ENCODE measurements at places on chromosomes 1 and 21.

DNA sequence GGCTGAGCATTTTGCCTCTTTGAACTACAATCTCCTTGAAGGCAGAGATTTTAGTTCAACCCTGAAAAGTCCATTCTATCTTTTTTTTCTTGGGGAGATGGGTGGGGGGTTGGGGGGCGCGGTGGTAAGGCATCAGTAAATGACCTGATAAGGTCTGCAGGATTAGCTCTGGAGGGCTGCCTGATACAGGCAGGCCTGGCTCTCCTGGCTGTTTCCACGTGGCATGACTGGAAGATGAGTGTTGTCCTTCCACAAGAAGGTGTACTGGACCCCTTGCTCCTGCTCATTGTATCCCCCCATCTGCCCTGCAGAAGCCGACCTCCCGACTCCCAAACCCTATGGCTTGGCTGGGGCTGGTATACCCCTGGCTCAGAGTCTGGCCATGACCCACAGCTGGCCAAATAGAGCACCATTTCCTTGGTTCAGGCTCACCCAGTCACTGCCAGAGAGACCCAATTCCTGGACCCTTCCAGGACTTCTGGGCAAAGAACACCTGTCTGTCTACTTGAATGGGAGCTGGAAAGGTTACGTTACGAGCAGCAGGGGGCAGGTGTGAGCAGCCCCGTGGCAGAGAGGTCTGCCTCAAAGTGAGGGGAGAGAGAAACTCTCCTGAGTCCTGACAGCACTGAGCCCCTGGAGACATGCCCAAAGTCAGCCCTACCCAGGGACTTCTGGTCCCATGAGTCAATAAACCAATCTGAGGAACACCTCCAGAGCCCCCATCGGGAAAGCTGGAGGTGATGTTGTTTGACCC, 17.0 kb downstream of the DHRS3 start:
- peak; percentile 58 for DNase-seq

DNA sequence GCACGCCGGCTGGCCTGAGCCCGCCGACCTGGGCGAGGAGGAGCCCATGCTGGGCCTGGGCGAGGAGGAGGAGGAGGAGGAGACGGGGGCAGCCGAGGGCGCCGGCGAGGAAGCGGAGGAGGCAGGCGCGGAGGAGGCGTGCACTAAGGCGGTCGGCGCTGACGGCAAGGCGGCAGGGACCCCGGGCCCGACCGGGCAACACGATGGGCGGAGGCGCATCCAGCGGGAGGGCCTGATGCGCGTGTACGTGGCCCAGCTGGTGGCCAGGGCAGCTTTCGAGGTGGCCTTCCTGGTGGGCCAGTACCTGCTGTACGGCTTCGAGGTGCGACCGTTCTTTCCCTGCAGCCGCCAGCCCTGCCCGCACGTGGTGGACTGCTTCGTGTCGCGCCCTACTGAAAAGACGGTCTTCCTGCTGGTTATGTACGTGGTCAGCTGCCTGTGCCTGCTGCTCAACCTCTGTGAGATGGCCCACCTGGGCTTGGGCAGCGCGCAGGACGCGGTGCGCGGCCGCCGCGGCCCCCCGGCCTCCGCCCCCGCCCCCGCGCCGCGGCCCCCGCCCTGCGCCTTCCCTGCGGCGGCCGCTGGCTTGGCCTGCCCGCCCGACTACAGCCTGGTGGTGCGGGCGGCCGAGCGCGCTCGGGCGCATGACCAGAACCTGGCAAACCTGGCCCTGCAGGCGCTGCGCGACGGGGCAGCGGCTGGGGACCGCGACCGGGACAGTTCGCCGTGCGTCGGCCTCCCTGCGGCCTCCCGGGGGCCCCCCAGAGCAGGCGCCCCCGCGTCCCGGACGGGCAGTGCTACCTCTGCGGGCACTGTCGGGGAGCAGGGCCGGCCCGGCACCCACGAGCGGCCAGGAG, 7.2 kb upstream of the IBA57 start:
- DNase-seq: no peak

DNA sequence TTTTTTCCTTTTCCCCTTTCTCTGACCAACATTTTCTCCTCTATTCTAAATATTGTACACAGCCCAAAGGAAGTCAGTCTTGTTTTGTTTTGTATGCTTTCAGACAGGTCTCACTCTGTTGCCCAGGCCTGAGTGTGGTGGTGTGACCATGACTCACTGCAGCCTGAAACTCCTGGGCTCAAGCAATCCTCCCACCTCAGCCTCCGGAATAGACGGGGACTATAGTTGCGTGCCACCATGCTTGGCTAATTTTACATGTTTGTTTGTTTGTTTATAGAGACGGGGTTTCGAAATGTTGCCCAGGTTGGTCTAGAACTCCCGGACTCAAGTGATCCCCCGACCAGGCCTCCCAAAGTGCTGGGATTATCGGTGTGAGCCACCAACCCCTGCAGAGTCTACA, 72.8 kb downstream of the NRIP1 start:
- DNase-seq: no peak

- no peak for DNase-seq
These were observed 2.5 kb upstream of the TRIM67 start for GRCh38 chr1:231159202-231159962.

GRCh38 chr1:228369608-228370438, 36.8 kb downstream of the TRIM11 start:
- DNase-seq: no peak

DNA sequence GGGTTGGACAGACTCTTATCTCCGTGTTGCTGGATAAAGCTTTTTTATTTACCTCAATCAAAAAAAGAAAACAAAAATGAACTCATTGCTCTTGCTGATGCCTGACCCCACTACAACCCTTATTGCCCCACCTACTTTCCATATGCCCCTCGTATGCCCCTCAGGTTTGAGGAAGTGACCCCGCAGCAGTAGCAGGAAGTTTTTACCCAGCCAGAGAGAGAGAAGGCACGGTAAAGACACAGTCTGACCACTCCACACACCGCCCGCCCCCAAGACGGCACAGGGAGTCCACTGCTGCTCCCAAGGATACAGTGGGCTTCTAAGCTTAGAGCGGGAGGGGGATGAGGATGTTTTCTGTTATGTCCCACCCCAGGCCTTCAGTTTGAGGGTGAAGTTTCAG, 9.8 kb downstream of the PLEKHO1 start:
- peak; percentile 60 for DNase-seq

DNA sequence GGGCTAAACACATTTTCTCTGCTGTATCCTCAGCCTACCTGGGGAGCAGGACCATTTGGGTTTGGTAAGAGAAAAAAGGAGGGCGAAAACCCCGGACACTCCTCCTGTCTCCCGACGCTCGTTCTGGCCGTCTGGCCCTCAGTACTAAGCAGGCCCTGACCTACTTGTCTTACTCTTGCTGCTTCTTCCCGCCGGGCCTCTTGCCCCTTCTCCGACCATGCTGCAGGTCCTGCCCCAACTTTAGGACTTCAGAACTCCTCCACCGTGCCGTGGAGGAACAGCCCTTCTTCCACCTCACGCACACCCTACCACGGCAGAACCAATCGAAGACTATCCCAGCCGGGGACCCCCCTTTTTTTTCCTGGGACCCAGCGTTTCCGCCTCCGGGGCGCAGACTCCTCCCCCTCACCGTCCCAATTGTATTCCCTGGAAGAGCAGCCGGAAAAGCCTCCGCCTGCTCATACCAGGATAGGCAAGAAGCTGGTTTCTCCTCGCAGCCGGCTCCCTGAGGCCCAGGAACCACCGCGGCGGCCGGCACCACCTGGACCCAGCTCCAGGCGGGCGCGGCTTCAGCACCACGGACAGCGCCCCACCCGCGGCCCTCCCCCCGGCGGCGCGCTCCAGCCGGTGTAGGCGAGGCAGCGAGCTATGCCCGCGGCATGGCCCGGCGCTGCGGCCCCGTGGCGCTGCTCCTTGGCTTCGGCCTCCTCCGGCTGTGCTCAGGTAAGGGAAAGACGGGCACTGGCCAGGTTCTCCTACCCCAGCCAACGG, at the start of gene CHRNB2:
TSS of gene CHRNB2 (plus strand) at position 393 of the 771 bp plus-strand sequence. CDS start at position 660, 267 bp downstream.
- peak; percentile 41 for DNase-seq

- peak; percentile 34 for DNase-seq
These were observed 9.1 kb downstream of the TTC22 start for GRCh38 chr1:54791880-54792522.

DNA sequence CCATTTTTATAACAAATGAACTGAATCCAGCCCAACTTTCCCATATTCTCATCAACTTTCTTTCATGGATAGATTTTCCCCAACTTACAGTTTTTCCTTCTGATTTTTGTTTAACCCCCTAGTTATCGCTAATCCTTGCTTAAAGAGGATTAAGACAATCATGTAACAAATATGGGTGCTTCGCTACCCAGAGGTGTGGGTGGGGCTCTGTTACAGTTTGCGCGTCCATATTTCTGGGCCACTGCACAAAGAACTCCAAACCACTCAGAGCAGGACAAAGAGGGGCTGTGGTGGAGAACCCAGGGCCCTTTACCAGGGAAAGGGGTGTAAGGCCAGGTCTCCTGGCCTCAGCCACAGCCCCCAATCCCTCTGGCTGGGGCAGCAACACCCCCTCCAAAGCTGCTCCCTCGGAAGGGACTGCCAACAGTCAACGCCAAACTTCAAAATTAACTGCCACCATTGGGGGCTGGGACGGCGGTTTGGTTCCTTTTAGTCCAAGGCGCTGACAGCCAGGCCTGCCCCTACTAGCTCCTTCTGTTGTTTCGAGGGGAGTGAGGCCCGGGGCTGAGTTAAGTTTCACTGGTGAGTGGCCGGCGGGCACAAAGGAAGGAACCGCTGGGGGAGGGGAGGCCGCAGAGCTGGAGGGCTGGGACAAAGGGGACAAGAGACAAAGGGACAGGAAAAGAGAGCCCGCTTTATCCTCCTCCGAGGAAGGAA, 27.9 kb downstream of the SSBP3 start:
- DNase-seq: no peak

- no peak for DNase-seq
These were observed 12.8 kb downstream of the HEYL start for GRCh38 chr1:39626646-39627045.

DNA sequence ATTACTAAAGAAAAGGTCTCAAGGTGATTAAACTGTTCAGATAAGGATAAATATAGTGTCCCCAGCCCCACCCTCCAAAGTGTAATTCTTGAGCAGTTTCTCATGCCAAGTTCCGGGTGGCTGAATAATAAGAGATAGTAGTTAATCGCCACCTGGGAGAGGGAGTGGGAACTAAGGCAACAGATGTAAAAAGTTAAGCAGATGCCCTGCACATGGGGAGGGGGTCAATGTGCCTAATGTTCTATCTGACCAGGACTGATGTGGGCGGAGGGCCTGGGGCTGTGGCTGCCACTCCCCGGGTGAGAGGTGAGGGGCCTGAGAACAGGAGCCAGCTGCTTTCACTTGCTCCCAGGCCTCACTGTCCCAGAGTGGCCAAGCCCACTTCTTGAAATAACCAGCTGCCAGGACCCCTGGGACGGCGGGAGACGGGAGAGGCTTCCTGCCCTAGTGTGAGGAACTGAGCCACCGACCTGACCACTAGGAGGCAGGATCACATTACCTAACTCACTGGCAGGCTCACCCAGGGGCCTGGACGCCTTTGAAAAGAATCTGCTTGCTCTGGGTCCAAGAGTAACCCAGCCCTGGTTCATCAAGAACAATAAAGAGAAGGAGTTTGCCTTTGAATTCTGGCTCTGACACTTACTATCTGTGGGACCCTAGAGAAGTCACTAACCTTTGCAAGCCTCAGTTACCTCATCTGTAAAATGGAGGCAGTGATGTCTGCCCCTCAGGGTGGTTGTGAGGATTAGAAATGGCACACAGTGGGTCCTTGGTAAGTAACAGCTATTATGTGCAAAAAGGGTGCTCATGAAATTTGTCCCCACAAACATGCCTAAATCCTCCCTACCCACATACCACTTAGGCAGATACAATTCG, 179.2 kb downstream of the ATG4C start:
- DNase-seq: no peak

DNA sequence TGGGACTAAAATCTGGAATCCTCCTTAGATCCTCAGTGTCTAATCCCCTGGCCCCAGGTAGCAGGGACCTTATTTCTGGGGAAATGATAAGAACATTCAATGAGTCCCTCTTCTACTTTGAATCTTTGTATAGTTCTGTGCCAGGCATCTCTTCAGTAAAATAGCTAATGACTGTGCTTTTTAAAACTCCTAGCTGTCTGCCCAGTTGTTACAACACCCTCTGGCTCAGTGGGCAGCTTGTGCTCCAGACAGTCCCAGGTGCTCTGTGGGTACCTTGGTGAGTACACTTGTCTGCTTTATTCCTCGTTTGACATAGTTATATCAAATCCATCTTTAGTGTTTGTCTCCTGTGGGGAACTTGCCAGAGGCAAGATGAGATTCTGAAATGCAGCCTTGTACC, 18.0 kb downstream of the TGFB2 start:
- no peak for DNase-seq

DNA sequence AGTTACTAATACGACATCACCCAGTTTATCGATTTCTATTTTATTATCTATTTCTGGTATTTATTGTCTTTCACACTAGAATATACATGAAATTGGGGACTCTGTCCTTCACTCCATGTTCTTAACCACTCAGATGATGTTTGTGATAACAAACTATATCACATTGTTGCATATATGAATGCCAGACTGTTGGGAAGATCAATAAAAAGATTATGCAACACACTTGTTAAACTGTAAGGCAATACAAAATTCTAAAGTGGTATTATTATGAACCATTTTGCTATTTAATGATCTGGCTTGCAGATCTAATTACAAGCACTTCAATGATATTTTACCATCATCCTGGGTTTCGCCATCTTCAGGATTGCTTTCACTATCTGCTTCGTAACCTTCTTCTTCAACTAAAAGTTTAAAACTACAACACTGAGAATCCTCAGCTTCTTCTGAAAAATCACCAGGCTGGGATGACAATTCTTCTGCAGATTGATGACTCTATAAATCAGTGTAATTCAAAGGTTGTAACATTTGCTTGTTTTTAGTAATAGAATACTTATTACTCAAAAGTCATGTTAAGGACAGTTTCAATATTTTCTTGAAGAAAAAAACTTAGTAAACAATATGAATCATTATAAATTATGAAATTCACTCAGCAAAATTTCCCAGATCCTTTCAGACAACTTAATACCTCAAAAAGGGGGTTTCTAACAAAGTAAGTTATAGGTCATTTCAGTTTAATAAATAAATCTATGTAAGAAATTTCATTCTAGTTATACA, 63.9 kb downstream of the LYST start:
- no peak for DNase-seq

DNA sequence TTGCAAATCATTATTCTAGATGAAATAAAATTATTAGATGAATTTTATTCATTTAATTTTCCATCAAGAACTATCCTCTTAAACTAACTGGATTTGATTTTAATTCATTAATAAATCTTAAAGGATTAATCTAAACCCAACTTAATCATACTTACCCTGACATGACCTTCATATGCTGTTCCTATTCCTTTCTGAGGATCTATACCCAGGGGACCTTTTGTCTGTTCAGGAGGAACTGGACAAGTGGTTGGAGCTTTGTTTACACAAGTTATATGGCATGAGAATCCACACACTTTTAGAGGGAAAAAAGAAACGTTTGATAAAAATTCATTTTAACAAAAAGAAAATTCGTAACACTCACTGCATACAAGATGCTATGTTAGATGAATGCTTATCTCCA, 95.2 kb downstream of the COQ8A start:
- no peak for DNase-seq
